ENCODE measurements at places on chromosomes 11 and 22. TPM values are rescaled to one million over a fixed set of nuclear protein-coding genes. Genes with fewer than 3 reads are reported as not detected.

Gene KCNC1
- not detected for total RNA-seq

Gene ZNF280A
- not detected for total RNA-seq

Gene FADD
- 39.5 TPM for total RNA-seq

Gene ADM
- 14.8 TPM for total RNA-seq

Gene OR52N4
- total RNA-seq: 1.5 TPM

Gene WEE1
- total RNA-seq: 62.8 TPM

Gene C11orf52
- not detected for total RNA-seq

Gene SCO2
- total RNA-seq: 7.0 TPM

Gene HMOX1
- 2.4 TPM for total RNA-seq

Gene SLC22A12
- not detected for total RNA-seq

DNA sequence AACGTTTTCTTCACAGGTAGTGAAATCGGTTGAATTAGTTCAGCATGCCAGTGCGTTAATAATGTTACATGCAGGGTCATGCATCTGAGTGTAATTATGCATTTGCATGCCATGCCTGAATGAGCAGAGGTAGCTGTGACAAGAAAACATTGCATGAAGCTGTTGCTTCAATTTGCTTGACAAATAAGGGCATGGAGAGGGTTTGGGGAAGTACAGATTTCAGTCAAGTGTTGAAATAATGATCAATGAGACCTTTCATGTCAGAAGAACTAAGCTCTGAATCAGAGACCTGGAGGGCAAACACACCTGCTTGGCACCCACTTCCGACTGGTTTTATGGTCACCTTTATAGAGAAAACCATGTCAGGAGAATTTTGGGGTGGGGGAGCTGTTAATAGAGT, 221.4 kb downstream of the DBX1 start:
- H3K4me3 ChIP-seq: no peak overlapping the region
- H3K27ac ChIP-seq: no peak overlapping the region
- no peaks in the 10 kb centered on the region for H3K4me1 ChIP-seq
- H3K36me3 ChIP-seq: no peaks in the 10 kb centered on the region

DNA sequence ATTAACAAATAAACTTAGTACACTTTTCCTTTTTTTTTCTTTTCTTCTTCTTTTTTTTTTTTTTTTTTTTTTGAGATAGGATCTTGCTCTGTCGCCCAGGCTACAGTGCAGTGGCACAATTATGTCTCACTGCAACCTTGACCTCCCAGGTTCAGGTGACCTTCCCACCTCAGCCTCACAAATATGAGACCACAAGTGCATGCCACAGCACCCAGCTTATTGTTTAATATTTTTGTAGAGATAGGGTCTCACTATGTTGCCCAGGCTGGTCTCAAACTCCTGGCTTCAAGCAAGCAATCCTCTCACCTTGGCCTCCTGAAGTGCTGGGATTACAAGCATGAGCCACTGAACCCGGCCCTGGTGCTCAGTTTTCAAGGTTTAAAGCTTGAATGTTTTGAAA, 88.9 kb downstream of the ELP4 start:
- no peak for DNase-seq
- no peak overlapping the region for H3K4me3 ChIP-seq
- no peak overlapping the region for H3K27ac ChIP-seq
- peaks cover 4% of the 10 kb centered on the region for H3K36me3 ChIP-seq
- H3K4me1 ChIP-seq: no peaks in the 10 kb centered on the region

DNA sequence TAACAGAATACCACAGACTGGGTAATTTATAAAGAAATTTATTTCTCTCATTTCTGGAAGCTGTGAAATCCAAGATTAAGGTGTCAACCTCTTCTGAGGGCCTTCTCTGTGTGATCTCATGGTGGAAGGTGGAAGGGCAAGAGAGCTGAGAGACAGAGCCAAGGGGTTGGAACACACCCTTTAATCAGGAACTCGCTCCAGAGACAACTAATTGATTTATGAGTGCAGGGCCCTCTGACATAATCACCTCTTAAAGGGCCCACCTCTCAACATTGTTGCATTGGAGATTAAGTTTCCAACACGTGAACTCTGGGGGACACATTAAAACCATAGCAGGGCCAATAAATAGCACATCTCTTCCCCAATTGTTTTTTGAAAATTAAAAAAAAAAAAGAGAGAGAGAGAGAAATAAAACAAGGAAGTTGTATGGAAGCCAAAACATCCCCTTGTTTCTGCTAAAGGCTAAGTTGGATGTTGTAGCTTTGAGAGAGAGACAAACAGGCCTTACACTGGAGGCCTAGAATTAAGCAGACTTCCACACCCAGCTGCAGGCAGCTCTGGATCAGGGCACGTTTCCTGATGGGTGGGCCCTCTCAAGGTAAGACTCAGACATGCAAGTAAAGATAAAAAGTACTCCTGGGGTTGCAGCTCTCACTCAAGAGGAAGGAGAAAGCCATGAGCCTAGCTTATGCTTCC, 64.1 kb upstream of the BIRC3 start:
- DNase-seq: no peak
- H3K4me1 ChIP-seq: no peaks in the 10 kb centered on the region
- no peak overlapping the region for H3K27ac ChIP-seq
- H3K27me3 ChIP-seq: no peaks in the 10 kb centered on the region
- H3K4me3 ChIP-seq: no peak overlapping the region

GRCh38 chr22:21726650-21727049, 8.9 kb downstream of the YPEL1 start:
- DNase-seq: peak; percentile 54
- no peak overlapping the region for H3K27ac ChIP-seq
- no peak overlapping the region for H3K4me3 ChIP-seq
- H3K4me1 ChIP-seq: peaks cover 7% of the 10 kb centered on the region
- no peaks in the 10 kb centered on the region for H3K36me3 ChIP-seq

DNA sequence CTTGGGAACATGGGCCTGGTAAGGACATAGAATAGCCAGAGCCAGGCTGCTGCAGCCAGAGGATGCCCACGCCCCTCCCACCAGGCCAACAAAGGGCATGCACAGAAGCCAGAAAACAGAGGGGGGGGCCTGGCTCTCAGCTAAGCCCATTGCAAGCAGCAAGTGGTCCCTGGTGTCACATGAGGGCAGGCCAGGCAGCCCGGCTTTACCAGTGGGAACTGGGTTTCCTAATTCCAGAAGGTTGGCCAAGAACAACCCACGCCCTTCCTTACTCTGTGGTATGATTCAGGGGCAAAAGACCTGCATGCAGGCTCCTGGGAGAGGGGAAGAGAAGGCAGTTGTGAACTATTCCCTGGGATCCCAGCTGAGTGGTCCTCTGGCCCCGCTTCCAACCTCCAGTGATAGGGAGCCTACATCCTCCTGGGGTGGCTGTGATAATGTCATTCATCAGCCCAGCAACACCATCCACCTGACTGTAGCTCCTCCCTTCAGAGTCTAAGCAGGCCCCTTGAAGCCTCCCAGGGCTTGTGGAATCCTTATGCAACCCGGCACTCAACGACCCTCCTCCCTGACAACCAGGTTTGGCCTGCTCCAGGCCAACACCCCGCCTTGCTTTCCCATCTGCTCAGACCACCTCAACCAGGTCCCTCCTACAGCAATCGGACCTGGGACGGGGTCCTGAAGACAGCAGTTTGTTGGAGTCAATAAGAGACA, 62.1 kb upstream of the LMO1 start:
- H3K27ac ChIP-seq: no peak overlapping the region
- no peaks in the 10 kb centered on the region for H3K4me1 ChIP-seq
- no peak for DNase-seq

DNA sequence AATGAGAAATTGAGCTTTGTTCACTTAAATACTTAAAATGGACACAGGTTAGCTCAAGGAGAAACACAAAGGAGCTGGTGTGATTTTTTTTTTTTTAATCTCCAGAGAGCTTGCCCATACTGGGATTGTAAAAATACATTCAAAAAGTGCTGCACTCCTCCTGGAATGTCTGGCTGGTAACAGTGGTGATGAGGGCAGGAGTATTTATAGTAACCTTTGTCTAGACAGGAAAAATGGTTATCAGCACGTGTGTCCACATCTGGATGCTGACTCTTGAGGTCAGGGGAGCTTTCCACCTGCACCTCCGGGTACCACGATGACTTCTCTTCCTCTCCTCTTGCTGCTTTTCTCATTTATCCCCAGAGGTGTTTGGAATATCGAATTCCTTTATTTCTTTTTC, 30.1 kb downstream of the EXT2 start:
- DNase-seq: no peak
- no peak overlapping the region for H3K27ac ChIP-seq
- H3K36me3 ChIP-seq: peaks cover 32% of the 10 kb centered on the region

DNA sequence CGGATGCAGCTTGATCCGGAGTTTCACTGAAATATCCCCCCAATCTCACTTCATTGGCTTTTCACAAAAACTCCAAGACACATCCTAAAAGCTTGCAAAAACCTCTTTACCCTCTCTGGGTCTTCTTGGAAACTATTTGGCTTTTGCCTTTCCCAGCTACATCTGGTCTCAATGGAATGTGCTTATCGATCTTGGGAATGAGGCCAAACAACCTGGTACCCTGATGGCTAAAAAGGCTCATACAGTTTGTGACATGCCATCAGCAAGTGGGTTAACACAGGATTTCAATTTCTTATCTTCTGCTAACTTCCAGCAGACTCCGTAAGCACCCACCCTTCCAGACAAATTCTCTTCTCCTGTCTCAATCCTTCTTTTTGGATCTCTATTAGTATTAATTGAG, 45.9 kb upstream of the TEAD1 start:
- H3K27me3 ChIP-seq: no peaks in the 10 kb centered on the region
- no peak for DNase-seq
- no peak overlapping the region for H3K27ac ChIP-seq

DNA sequence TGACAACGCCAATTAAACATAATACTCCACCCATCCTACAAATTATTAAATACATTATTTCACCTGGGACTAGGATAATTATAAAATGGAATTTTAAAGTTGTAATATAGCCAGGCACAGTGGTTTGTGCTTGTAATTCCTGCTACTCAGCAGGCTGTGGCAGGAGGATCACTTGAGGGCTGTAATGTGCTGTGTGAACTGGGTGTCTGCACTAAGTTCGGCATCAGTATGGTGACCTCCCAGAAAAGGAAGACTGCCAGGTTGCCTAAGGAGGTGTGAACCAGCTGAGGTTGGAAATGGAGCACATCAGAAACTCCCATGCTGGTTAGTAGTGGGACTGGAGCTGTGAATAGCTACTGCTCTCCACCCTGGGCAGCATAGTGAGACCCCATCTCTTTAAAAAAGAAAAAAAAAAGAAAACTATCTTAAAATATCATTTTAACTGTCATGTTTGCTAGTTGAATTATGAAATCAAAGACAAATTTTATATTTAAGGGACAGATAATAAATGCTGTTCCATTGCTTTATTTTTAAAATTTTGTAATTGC, 28.0 kb downstream of the PPP6R2 start:
- no peaks in the 10 kb centered on the region for H3K27me3 ChIP-seq
- peaks cover 18% of the 10 kb centered on the region for H3K4me1 ChIP-seq
- no peak overlapping the region for H3K4me3 ChIP-seq
- no peak overlapping the region for H3K27ac ChIP-seq
- peaks cover 43% of the 10 kb centered on the region for H3K36me3 ChIP-seq

GRCh38 chr22:36042240-36042639, 13.6 kb upstream of the RBFOX2 start:
- H3K27ac ChIP-seq: no peak overlapping the region
- no peaks in the 10 kb centered on the region for H3K36me3 ChIP-seq
- no peak overlapping the region for H3K4me3 ChIP-seq
- H3K4me1 ChIP-seq: no peaks in the 10 kb centered on the region
- no peak for DNase-seq

GRCh38 chr11:130490682-130491449, 42.4 kb downstream of the ADAMTS15 start:
- no peaks in the 10 kb centered on the region for H3K36me3 ChIP-seq
- H3K27ac ChIP-seq: no peak overlapping the region
- DNase-seq: no peak
- no peak overlapping the region for H3K4me3 ChIP-seq

DNA sequence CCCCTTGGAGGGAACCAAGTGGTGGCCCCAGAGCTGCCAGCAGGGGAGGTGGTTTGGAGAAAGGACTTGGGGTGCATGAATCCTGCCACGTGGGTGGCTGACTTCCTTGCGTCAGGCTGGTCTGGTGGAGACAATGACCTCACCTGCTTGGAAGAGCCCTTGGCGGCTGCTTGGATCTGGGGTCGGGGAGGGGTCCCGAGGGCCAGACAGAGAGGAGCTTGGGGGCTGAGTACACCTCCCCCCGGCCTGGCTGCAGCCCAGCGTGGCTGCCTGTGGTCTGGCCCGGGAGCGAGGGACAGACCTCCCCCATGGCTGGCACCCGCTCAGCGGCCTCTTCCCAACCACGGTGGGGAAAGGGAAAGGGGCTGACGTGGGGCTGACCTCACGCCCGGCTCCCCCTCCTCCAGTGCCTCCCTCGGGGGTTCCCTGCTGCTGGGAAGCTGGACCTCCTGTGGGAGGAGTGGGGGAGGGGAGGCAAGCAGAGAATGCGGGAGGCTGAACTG, 13.8 kb downstream of the LIF start:
- no peak overlapping the region for H3K27ac ChIP-seq
- H3K27me3 ChIP-seq: no peaks in the 10 kb centered on the region
- H3K4me1 ChIP-seq: peaks cover 18% of the 10 kb centered on the region
- no peak for DNase-seq
- no peak overlapping the region for H3K4me3 ChIP-seq
- H3K36me3 ChIP-seq: no peaks in the 10 kb centered on the region

DNA sequence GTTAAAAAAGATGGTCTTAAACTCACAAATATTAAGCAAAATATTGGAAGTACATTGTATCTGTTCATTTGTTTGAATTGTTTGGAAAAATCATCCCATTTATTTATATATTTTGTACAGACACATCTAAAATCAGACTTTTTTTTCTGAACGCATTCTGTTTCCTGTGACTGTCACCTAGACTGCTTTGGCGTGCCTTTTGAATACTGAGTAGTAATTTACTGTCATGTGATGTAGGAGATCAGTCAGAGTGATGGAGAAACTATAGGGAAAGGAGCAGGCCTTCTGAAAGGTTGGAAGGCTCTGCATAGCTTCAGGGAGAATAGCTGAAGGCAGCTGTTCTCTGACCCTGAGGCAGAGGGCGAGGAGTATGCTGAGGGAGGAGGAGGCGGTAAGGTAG, 452.0 kb upstream of the ARHGAP42 start:
- H3K27me3 ChIP-seq: no peaks in the 10 kb centered on the region
- H3K36me3 ChIP-seq: no peaks in the 10 kb centered on the region
- DNase-seq: no peak
- no peak overlapping the region for H3K4me3 ChIP-seq
- no peaks in the 10 kb centered on the region for H3K4me1 ChIP-seq
- no peak overlapping the region for H3K27ac ChIP-seq

- H3K4me3 ChIP-seq: no peak overlapping the region
- no peaks in the 10 kb centered on the region for H3K27me3 ChIP-seq
- peaks cover 61% of the 10 kb centered on the region for H3K4me1 ChIP-seq
- no peak for DNase-seq
- H3K36me3 ChIP-seq: peaks cover 16% of the 10 kb centered on the region
Observed at GRCh38 chr22:30198152-30198825, 48.3 kb downstream of the LIF start.

DNA sequence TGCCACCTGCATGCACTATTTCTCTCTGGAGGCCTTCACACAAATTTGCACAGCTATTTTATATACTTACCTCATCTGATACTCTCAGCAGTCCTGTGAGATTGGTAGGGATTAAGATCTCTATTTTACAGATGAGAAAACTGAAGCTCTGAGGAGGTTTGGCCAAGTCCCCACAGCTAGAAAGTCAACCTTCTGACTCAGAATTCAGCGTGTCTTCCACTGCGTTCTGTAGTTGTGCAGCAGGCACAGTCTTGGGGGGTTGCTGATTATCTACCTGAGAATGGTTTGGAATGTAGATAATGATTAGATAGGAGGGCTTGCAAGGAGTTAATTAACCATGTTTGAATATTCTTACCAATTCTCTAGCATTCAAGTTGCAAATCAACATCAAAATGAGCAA, 2.5 kb upstream of the SORL1 start:
- H3K4me1 ChIP-seq: peaks cover 81% of the 10 kb centered on the region
- DNase-seq: no peak
- H3K27me3 ChIP-seq: no peaks in the 10 kb centered on the region
- H3K4me3 ChIP-seq: peak overlapping the region; percentile 51
- peaks cover 46% of the 10 kb centered on the region for H3K36me3 ChIP-seq
